ENCODE measurements at places on chromosomes 3 and 15.

GRCh38 chr3:56771376-56771775 is 30.4 kb downstream of the ARHGEF3 start:
- DNase-seq: no peak

DNA sequence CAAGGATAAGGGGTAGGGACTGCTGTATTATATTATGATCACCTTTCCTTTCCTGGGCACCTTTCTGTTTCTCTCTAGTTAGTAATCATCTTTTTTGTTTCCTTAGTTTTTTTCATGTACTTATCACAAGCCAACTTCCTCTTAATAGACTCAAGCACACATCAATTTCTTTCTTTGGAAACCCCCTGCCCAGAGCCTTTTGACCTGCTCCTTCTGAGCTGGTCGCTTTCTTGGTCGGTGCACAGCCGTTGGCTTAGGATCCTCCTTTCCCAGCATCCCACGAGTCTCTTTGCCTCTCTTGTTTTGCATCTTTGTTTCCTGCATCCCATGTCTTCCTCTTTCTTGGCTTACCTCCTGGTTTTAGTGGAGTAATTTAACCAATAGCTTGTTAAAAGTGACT is 26.9 kb downstream of the GASK1A start:
- no peak for DNase-seq

DNA sequence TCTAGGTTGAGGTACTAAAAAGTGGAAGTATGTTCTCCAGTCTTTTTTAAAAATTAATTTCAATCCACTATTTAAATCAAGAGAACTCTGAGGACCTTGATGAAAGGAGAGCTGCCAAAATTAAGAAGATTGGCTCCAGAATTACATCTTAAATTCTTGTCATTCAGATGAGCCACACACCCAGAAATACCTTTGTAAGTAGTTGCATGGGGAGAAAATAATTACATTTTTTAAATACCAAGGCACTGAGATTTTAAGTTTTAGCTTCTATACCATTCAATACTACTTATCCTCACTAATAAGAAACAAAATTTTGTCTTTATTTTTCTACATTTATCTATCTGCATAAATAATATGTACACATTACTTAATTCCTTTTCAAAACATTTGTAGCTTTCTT is 1132.8 kb downstream of the OTOL1 start:
- DNase-seq: no peak

GRCh38 chr15:61426466-61426865 is 197.4 kb upstream of the RORA start:
- no peak for DNase-seq

GRCh38 chr15:56325186-56325585 is 40.0 kb upstream of the TEX9 start:
- peak; percentile 12 for DNase-seq

- DNase-seq: no peak
Measured at GRCh38 chr3:13762906-13763305, 117.0 kb downstream of the WNT7A start.

DNA sequence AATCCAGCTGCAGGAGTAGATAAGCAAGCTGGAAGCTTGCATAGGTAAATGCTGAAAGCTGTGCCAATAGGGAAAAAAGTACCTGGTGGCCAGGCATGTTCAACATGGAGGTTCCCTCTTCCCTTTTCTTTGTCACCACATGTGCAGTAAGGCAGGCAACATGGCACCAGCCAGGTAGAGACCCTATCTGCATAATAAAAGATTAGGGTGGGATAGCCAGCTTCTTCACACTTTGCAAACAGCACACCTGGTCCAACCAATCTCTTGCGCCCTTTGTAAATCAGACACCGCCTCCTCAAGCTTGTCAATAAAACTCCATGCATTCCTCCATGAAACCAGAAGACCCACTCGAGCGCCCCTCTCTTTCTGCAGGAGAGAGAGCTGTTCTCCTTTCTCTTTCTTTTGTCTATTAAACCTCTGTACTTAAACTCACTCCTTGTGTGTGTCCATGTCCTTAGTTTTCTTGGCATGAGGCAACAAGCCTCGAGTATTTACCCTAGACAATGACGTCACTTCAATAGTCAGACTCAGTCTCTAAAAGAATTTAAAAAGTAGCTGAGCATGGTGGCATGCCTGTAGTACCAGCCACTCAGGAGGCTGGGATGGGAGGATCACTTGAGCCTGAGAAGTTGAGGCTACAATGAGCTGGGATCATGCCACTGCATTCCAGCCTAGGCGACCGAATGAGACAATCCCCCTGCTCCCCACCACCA is 256.3 kb downstream of the SCAPER start:
- DNase-seq: no peak

DNA sequence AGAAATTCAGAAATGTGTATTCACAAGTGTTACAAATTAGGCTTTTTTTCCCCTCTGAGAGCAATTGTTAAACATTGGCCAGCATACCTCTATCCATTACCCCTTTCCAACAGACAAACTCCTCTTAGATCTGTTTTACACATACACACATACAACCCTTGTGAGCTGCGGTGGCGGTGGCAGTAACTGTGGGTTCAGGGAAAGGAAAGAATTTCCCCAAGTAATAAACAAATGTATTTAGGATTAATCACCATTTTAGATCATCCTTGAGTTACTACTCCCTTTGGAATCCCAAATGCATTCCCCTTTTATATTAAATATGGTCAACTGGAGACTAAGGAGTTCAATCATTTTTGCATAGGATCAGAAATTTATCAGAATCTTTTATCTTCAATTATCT is 667.0 kb downstream of the FHIT start:
- DNase-seq: no peak

DNA sequence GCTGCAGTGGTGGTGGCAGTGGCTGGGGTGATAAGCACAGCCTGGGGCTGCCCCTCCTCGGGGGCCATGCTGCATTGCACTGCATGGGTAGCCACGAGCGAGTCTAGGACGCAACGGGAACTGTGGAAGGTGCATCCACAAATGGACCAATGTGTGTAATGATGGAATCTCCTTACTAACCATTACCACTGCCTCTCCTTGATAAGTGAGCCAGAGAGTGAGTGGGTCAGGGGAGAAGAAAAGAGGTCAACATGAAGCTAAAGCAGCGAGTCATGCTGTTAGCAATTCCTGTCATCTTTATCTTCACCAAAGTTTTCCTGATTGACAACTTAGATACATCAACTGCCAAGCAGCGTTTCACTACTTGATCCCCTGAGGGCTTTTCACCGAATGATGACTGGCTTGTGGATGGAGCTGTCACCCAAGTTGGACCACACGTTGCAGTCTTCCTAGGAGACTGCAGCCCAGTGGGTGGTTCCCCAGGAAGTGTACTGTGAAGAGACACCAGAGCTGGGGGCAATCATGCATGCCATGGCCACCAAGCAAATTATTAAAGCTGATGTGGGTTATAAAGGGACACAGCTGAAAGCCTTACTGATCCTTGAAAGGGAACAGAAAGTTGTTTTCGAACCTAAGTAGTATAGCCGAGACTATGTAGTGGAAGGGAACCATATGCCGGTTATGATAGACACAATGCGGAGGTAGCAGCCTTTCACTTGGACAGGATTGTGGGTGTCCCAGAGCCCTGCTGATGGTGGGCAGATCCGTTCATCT is 20.6 kb downstream of the SAMD7 start:
- no peak for DNase-seq

DNA sequence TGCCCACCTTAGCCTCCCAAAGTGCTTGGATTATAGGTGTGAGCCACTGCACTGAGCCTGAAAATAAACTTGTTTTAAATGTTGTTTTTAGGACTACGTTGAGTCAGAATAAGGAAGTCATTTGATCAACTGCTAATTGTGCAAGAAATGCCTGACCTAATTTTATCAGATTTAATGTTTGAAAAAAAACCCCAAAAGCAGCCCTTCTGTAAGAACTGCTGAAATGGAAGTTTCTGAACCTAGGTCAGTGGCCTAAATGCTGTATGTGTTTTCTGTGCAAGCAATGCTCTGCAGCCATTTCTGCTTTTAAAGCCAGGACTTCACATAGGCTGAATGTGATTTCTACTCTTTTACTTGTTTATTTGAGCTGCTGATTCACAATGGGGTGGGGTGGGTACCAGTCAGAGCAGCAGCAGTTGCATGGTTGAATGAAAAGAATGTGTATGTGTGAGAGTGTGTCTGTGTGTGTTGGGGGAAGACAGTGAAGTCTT is 6.6 kb downstream of the GPX1 start:
- DNase-seq: peak; percentile 71

DNA sequence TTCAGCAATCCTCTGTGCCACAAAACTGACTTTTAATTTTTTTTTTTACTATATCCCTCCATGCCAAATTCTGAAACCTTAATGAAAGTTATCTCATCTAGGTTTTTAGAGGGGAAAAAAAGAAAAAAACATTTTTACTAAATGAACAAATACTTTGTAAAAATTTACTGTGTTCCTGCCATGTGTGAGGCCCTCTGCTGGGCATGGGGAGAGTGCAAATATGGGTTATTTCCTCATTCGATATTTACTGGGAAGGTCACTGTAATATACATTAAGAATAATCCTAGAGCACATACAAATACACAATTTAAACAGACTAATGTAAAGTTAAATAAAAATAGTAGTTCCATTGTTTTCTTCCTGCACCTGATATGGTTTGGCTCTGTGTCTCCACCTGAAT is 215.0 kb downstream of the GRM7 start:
- no peak for DNase-seq

DNA sequence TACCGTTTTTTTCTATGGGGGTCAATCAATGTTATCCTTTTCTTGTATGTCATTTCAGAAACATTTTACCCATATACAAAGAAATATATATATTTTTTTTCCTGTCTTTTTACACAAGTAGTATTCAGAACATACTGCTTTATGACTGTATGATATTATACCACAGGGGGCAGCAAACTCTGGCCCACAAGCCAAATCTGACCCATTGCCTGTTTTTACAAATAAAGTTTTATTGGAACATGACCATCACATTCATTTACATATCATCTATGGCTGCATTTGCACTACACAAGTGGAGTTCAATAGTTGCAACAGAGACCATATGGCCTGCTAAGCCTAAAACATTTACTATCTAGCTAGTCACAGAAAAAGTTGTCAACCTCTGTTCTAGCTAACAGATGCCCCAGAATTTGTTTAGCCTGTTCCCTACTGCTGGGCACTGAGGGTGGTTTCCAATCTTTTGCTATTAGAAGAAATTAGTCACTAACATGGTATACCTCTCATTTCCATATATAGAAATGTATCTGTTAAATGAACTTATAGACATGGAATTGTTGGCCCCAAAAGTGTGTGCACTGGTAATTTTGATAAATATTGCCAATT is 57.7 kb downstream of the BFSP2 start:
- no peak for DNase-seq

GRCh38 chr3:89560568-89560967 is 453.1 kb downstream of the EPHA3 start:
- no peak for DNase-seq

GRCh38 chr15:75109736-75110130 is 86.3 kb downstream of the PPCDC start:
- DNase-seq: no peak

DNA sequence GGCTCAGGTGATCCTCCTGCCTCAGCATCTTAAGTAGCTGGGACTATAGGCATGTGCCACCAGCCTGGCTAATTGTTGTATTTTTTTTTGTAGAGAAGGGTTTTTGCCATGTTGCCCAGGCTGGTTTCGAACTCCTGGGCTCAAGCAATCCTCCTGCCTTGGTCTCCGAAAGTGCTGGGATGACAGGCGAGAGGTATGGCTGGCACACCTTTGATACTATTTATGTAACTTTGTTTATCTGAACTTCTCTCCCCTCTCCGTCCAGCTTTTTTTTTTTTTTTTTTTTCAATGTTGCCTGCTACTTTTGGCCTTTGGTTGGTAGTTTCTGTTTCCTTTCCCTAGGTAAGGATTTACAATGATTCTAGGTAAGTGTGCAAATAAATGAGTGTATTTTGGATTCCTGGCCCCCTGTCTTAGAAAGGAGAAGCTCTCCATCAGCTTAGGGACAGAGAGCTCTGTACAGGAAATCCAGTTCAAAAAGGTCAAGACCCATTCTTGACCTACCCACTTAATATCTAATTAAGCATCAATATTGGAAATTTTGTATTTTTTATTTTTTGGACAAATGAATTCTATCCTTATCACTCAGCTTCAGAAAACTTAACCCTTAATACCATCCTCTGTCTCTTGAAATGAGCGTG is 6.8 kb downstream of the ARL6IP5 start:
- DNase-seq: no peak

- DNase-seq: no peak
Measured at GRCh38 chr3:6644070-6644929, 216.6 kb upstream of the GRM7 start.

DNA sequence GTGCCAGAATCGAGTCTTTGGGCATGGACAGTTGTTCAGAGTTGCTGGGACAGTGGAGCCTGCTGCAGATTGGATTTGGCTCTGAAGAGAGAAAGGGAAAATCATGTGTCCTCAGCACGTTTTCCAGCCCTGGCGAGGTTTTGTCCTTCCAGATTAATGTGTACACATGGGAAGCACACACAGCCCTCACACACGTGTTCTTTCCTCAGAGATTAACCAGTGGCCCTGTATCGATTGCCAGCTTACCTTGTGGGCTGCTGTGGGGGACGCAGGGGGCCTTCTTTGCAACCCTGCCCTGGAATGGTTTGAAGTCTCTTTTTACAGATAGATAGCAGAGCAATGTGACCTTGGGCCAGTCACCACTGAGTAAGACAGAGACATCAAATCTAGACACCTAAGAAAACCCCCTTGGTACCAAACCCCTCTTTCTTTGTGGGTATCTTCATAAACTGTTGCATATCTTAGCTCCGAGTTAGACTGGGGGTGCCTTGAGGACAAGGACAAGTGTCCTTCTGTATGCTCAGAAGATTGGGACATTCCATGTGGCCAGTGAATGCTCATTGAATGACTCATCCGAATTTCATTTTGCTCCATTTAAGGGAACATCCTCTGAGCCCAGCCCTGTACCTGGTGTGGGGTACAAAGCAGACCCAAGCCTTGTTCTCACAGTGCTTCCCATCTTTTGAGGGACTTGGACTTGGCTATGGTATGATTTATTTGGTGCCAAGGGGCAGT is 48.0 kb downstream of the SMAD6 start:
- DNase-seq: no peak

DNA sequence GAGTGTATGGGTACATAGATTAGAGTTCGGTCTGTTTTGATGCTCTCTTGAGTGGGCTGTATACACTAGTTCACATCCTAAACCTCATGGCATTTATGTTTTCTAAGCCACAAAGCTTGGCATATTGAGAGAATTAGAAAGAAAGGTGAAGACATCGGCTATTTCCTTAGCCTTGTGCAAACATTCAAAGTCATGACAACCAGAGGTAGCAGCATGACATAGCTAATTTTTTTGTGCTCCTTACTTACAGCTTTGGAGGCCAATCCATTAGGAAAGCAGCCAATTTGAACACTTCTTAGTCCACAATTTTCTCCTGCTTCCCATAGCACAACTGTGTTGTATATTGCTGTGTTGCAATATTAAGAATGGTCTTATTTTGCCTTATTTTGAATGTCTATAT is 21.5 kb upstream of the AADAC start:
- DNase-seq: no peak

- peak; percentile 74 for DNase-seq
Measured at GRCh38 chr3:11120091-11120805, 34.0 kb upstream of the HRH1 start.

- DNase-seq: no peak
Measured at GRCh38 chr3:16377196-16377595, 112.2 kb downstream of the OXNAD1 start.

- no peak for DNase-seq
Measured at GRCh38 chr3:138113326-138113725, 2.1 kb downstream of the DZIP1L start.

GRCh38 chr3:141840737-141841544 is 35.5 kb upstream of the ATP1B3 start:
- peak; percentile 28 for DNase-seq

Measured in stromal cell of bone marrow (primary cell).